GM12892 (cell line): ENCODE measurements at places on chromosomes 1 and 21.

DNA sequence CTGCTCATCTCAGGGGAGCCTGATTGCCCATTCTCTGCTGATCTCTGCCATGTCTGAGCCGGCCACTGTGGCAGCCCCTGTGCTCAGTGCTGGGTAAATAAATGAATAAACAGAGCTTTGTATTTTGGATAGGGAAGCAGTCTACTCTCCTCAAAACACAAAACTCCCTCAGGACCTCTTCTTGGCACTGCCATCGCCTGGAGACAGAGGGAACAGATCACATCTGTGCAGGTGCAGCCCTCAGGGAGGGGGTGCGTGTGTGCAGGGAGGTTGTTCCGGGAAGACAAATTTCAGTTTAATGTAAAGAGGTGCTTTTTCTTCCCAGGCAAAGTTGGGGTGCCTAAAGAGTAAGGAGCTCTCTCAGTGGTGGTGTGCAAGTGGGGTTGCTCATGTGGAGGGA is 7.7 kb upstream of the FAM167B start:
- DNase-seq = no peak

- no peak for DNase-seq
These were observed 58.4 kb downstream of the OVGP1 start for GRCh38 chr1:111369177-111369576.

- no peak for DNase-seq
These were observed 133.8 kb downstream of the LRRC40 start for GRCh38 chr1:70071601-70072000.

GRCh38 chr1:61753998-61754508 is 11.8 kb downstream of the PATJ start:
- DNase-seq = no peak

GRCh38 chr21:35333831-35334618 is 284.9 kb upstream of the RUNX1 start:
- no peak for DNase-seq

DNA sequence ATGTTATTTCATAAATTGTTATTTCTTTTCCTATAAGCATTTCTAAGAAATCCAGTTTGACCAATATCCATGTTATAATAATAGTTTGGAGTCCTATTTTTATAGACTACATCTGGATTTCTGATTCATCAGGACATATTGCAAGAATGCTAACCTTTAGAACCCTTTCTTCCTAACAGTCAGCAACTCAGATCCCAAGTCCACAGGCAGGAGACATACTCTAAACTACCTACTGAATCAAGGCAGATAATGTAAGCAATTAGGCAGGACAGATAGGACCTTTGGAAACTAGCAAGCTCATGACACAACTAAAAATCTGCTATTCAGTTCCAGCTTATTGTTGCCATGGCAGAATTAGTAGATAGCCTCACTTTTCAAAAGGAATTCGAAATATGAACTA is 104.1 kb downstream of the DENND1B start:
- DNase-seq = no peak

DNA sequence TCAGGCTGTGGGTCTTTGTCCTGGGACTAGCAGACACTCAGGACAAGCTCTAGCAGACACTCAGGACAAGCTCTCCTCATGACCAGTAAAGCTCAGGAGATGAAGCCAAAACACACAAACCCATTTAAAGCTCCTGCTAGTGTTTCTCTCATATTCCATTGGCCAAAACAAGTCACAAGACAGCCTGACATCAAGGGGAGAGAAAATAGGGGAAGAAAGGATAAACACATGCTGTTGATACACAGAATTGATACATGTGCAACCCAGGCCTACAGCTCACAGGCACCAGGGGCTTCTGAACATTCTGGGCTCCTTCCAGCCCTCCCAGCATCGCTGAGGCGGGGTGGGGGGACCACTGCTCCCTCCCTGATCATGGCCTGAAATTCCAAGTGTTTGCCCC is 35.3 kb downstream of the ATF3 start:
- DNase-seq = no peak

- no peak for DNase-seq
These were observed 42.3 kb upstream of the HAO2 start for GRCh38 chr1:119326251-119326650.

DNA sequence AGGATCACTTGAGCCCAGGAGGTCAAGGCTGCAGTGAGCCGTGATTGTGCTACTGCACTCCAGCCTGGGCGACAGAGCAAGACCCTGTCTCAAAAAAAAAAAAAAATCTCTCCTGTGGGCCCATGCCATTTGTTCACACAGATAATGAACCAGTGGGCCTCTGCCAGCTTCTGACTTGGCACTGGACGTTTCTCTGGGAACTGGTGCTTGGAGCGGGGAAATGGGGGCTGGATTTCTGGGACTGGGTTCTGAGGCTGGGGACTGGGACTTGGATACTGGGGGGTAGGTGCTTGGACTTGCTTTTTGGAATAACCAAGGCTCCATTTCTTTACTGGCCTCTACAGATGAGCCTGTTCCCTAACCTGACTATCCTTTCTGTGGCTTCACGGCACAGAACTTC is 9.7 kb downstream of the IFI6 start:
- no peak for DNase-seq

DNA sequence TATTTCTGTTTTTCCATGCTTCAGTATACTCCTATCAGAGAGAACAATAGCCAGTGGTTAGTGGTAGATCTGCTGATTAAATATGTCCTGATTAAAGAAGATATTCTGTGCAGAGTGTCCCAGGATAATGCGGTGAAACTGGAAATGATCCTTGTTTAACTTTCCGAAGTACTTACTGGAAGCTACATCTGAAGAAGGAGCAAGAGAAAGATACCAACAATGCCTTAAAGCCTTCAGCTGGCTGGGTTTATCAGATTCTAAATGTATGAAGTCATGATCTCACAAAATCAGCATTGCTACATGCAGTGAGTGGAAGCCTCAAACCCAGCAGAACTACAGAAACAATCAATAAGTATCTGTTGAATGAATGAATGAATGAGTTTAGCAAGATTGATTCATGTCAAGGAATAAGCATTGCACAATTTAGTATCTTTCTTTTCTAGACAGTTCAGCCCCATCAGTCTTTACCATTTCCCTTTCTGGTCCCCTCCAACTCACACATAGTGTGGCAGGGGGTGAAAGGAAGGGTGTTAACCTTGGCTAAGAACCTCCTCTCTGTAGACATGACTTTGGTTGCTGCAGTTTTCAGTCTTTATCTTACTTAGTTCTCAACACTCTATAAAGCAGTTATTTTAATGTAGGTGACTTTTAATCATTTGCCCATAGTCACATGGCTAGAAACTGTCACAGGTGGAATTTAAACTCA is 24.7 kb upstream of the DNASE2B start:
- no peak for DNase-seq

DNA sequence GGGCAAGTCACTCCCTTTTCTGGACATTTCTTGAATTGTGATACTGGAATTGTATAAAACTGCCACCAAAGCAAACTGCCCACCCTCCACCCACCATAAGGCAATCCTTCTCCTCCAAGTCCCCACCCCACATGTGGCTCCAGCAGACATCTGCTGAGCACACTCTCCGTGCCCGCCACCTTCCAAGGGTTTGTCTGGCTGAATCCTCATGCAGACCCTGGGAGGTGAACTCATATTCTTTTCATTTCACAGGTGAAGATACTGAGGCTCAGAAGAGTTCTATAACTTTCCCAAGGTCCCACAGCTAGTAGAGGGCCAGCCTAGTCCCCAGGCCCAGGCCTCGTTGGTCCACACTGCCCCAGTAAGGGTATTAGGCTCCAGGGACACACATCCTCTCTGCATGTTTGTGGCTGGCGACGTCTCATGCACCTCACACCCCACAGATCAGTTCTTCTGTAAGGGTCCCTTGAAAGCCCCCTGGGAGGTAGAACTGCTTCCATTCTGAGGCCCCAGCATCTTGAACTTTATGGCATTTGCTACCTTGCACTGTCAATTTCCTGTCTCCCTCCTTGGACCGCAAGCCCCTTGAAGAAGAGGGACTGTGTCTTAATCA is 14.1 kb downstream of the CNTN2 start:
- no peak for DNase-seq

- no peak for DNase-seq
These were observed 23.3 kb upstream of the ACBD6 start for GRCh38 chr1:180525715-180526039.

GRCh38 chr1:153945131-153945794 is 1.3 kb downstream of the DENND4B start:
- DNase-seq = peak; percentile 76

- DNase-seq = no peak
These were observed 32.4 kb downstream of the BCAR3 start for GRCh38 chr1:93649231-93649630.
